Adrenal gland (tissue), 19 donors: ENCODE measurements at places on chromosomes 5 and 9. TPM values are rescaled to one million over a fixed set of nuclear protein-coding genes. Genes with fewer than 3 reads are reported as not detected.

- no peak for DNase-seq
Observed at GRCh38 chr5:37799865-37800421, 39.9 kb downstream of the GDNF start.

GRCh38 chr9:106304401-106304920 is 558.5 kb upstream of the ZNF462 start:
- DNase-seq: no peak

GRCh38 chr5:67992923-67993322 is 222.6 kb upstream of the PIK3R1 start:
- no peak for DNase-seq

DNA sequence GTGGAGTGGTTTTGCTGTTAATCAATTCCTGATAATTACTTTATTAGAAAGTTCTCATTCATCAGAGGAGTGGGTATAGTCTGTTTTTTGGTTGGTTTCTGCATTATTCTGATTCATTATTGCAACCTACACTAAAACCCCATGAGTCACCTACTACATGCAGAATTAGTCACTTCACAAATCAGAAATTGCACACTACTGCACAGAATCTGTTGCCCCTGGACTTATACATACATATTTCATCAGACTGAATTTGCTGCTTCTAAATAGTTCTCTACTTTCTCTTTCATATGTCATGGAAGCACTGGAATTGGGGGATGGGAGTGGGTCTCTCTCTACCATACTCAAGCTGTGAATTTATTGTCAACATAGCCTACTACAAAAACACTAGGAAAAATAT is 585.1 kb downstream of the DNAH5 start:
- no peak for DNase-seq

Gene CXCL14
- 2.0 TPM for total RNA-seq
